ENCODE measurements at places on chromosomes 7 and 10.

DNA sequence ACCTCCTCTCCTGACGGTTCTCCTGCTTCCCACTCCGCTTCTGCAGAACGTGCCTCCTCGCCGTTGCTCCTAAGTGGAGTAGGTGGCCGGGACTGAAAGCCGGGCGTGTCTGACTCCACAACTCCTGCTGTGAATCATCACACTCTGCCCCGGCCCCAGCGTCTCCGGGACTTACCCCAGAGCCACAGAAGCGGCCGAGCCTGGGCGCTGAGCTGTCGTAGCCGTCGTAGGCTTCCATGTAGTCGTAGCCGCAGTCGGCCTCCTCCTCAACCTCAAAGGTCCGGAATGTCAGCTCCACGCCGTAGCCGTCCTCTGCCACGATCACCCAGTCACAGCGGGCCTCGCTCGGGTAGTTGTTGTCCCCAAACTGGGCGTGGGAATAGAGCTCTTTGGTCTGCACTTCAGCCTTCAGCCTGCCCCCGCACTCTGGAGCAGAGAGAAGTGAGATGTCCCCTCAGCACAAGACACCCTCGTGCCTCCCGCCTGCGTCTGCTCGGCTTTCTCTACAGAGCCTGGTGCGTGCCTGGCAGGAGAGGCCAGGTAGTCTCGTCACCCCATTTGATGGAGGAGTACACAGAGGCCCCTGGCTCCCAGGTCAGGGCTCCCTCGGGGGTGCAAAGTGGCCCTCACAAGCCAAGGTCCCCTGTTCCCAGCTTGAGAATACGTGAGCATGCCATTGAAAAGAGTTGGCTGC, 11.2 kb upstream of the OPALIN start:
- DNase-seq, result no peak

DNA sequence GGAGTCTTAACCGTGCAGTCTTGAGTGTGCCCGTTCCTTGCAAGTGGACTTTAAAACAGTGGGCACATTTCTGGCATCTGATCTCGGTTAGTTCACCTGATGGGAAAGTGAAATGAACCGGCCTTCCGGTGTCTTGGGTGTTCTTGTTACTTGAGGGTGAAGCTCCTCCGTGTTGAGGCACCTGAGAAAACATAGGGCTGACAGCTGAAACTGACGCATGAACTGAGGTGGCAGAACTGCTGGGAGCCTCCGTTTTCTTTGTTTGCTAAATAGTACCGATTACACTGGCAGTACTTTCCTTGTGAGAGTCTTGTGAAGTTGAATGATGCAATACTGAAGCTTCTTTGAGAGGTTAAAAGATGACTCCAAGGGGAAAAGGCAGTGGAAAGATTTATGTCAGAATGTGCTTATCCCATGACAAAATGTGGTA, 62.8 kb upstream of the SAMD8 start:
- DNase-seq, result no peak

DNA sequence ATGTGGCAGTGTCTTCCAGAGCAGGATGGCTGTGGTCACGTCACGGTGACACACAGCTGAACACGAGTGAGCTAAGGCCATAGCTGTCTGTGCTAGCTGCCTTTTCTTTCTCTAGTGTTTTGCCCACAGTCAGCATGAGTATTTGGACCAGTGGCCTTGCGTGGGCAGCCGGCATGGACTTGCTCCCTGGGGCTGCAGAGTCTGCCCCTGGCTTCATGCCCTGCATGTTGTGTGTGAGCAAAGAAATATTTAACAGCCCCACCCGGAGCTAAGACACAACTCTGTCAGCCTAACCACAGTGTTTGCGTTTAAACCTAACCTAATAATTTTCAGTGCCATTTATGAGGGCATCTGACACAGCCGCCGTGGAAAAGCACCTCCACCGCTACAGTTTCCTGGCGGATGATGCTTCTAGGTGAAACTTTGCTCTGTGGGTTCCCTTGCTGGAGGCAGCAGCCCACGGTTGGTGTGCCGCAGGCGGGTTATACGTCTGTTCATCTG, 14.6 kb downstream of the CHST12 start:
- DNase-seq, result no peak

GRCh38 chr7:8490391-8491045, 57.1 kb downstream of the NXPH1 start:
- DNase-seq, result no peak

GRCh38 chr10:807958-808353, 118.5 kb upstream of the DIP2C start:
- no peak for DNase-seq
